Activated CD4-positive, alpha-beta T cell treated with anti-CD3 and anti-CD28 coated beads, Interleukin-2, amount 50 U/mL, for 4 hours (primary cell): ENCODE measurements at places on chromosomes 7 and 10.

GRCh38 chr10:113000442-113000841 lies 50.4 kb downstream of the TCF7L2 start:
- DNase-seq, result no peak

DNA sequence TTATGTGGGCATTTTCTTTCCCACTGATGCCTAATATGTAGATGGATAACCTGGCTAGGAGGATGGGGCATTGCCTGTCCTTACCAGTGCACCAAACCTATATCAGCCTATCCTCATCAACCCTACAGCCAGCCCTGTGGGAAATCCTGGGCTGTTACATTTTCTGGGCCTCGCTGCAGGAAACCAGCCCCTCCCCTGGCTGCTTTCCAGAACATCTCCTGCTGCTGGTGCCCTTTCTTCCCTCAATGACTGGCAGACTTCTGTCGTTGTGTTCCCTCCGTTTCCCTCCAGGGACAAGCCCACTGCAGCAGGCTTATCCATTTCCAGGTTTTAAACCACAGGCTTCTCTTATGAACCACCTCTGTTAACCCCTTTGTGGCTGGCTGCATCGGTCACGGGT lies 486.1 kb upstream of the COBL start:
- DNase-seq, result no peak

GRCh38 chr10:76700241-76700640 lies 937.4 kb downstream of the KCNMA1 start:
- no peak for DNase-seq

GRCh38 chr10:120574981-120575380 lies 118.0 kb downstream of the PLPP4 start:
- no peak for DNase-seq

GRCh38 chr10:49164559-49165188 lies 23.5 kb downstream of the TMEM273 start:
- no peak for DNase-seq

GRCh38 chr7:50480797-50481196 lies 30.6 kb upstream of the FIGNL1 start:
- no peak for DNase-seq

DNA sequence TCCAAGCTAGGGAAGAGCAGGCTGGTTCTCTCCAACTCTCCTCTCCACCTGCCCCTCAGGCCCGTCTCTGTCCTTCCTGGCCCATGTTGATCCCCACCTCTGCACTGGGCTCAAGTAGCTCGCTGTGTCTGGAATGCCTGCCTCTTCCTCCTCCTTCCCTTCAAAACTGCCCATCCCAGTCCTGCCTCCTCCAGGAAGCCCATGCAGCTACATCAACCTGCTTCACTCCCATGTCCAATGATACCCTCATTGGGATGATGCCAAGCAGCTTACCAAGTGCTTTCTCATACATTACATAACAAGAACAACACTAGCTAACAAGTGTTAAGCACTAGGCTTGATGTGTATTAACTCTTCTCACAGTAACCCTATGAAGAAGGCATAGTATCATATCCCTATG lies 8.2 kb downstream of the ASB10 start:
- DNase-seq, result no peak

DNA sequence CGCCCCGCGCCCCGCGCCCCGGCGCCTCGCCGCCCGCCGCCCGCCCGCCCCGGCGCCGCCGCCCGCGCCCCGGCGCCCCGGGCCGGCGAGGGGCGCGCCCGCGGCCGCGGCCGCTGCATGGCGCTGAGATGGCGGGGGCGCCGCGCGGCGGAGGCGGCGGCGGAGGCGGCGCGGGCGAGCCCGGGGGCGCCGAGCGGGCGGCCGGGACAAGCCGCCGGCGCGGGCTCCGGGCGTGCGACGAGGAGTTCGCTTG lies 174 bp downstream of the ADCY1 start:
- no peak for DNase-seq

DNA sequence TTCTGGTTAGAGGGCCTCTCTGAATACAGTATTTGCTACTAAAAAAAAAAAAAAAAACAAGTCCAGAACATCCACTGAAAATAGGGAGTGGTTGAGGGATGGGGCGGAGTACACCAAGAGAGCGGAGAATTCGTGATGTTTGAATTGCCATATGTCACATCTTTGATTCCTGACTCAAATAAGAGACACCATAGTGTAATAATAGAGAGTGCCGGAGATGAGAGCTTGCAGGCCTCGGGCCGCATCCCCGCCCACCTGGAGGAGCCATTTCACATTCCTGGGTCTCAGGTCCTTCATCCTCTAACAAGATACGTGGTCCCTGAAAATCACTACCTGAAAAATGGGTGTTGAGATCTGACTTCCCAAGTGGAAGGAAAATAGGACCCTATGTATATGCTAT lies 46.8 kb downstream of the KIAA1549 start:
- DNase-seq, result no peak

DNA sequence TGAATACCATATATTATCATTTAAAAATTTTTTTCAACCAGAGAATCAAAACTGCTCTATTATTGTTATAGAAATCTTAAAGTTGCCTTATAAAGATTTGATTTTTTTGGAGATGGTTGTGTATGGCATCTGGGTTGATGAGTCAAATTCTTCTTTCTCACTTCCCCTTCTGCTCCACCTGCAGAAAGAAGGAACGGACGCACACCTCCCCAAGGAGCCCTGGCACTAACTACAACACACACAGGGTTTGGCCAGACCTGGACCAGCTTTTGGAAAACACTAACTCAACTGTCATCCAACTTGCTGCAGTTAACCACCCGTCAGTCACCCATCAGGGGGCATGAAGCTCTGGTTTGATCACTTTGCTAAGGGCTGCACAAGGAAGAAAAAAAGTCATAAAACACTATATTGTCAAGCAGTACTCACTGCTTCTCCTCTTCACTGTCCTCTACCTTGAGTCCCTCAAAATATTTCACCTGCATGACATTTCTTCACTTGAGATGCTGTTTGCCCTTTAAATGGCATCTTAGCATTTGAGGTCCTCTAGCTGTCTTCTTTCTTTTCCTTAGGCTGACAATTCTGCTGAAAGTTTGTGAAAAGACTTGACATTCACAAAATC lies 266.7 kb upstream of the PHF14 start:
- no peak for DNase-seq

- DNase-seq, result no peak
These were observed 345.0 kb upstream of the KLF6 start for GRCh38 chr10:4129866-4130477.

DNA sequence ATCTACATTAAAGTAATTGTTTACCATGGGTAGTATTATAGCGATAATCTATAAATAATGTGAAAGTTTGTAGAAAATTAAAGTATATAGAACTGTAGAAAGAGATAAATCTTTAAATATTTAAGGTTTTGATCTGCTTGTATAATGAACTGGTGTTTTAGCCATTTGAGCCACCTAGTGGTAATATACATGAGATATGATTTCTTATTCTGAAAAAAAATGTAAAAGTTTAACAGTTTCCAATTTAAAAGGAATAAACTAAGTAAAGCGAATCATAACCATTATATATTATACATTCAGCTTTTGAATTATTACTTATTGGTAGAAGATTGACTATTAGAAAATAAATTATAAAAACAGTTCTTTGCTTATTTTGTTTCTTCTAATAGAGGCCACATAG lies 91.2 kb downstream of the OTUD1 start:
- DNase-seq, result no peak

DNA sequence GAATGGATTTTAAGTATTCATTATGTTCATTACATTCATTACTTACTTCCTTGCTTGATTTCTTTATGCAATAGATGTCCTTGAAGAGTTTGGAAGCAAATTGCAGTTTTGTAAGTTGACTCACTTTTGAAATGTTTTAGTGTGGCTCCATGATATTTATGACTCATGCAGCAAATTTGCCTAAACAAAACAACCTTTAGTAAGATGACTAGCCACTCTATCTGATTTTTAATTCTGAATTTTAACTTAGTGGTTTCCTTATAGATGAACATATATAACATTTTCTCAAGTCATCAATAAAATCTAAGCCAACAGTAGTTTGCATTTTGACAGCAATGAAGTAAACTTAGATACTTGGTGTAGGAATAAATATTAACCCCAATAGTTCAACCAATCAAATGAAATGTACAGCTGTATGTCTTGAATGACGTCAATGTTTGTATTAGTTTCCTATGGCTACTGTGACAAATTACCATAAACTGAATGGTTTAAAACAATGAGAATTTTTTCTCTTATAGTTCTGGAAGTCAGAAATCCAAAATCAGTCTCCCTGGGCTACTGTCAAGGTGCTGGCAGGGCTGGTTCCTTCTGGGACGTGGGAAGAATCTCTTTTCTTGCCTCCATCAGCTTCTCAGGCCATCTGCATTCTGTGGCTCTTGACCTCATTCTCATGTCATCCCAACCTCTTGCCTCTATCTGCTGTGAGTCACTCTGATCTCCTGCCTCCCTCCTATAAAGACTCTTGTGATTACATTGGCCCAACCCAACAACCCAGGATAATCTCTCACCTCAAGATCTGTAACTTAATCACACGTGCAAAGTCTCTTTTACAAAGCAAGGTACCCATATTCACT lies 73.4 kb downstream of the AHR start:
- no peak for DNase-seq

- DNase-seq, result peak; percentile 2
These were observed 333 bp downstream of the SMNDC1 start for GRCh38 chr10:110304394-110304779.

DNA sequence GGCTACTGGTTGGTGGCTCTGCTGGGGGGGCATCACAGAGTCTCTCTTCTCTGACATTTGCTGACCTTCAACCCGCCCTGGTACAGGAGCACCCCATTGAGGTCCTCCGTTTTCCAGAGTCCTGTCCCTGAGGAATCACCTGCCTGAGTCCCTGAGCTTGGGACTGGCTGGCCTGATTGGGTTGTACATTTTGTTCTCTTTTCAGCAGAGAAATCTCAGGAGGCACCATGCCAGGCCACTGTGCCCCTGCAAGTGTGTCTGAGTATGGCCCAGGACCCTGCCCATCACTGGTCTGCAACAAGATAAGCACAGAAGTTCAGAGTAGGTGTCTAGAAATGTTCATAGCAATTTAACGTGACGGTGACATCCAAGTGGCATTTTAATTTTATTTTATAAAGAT lies 131.2 kb downstream of the CUX1 start:
- DNase-seq, result no peak

GRCh38 chr10:34570887-34571286 lies 244.2 kb downstream of the PARD3 start:
- DNase-seq, result no peak

GRCh38 chr10:74202356-74202755 lies 51.3 kb downstream of the ADK start:
- no peak for DNase-seq

GRCh38 chr10:30645340-30645827 lies 15.8 kb upstream of the LYZL2 start:
- DNase-seq, result no peak

DNA sequence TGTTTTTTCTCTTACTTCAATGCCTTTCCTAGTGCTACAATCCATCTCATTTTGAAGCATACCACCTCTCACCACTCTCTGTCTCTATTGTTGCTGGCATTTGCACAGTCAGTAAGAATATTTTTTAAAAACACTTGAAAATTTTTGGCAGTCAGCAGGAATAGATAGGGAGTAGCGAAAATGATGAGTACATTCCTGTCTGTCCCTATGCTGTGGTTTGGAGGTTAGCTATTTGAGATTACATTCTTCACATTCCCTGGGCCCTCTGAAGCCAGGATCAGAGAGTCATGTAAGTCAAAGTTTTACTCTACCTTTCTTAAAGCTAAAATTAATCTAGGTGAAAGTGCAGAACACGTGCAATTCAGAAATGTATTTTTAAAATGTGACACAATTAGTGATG lies 53.0 kb upstream of the MAGI2 start:
- DNase-seq, result no peak
